Left colon (tissue), 2 donors: ENCODE measurements at places on chromosomes 7 and 10.

DNA sequence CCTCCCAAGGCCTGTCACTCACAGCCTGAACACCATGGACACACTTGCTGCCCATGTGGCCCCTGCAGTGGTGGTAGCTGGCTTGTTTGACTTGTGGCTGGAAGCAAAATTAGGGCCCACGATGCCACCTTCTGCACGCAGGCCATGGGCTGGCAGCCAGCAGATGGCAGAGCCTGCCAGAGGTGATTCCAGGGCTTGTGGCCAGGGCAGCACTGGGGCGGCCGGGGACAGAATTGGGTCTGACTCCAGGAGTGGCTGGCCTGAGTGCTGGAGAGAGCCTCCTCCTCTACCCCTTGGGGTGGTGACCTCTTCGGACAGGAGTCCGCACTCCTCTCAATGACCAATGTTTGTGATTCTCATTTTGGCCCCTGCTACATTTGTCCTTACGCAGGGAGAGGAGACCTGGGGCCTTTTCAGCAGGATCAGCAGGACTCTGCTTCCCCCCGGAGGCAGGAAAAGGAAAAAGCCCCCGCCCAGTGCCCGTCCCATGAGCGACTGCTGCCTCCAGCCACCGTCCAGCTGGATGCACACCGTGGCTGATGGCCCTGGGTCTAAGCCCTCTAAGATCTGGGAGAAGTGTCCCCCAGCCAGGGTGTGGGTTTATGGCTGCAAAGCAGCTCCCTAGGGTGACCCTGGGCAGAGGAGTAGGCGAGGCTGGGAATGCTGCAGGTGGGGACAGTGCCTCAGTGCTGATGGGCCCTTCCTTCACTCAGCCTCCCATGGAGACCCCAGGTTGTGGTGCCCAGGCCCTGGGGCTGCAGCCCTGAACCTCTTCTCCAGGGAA lies 26.5 kb downstream of the DNAJB12 start:
- DNase-seq = no peak

DNA sequence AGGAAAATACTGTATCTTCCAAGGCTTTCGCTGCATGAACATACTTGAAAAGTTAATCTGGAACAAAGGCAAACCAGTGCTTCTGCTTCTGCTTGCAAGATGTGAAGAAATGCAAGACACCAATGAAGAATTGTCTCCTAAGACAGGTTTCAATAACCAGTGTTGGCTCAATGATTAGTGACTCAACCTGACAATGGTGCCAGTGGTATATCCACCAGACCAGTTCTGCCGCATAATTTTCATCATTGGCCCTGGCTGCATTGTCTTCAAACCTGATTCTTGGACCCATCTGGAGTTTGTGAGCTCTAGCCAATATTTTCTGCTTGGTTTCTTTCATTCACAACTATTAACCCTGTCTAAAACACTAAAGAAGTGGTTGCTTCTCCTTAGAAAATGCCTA lies 13.6 kb upstream of the STAMBPL1 start:
- DNase-seq = no peak

GRCh38 chr10:77114181-77114821 lies 523.3 kb downstream of the KCNMA1 start:
- DNase-seq = no peak

DNA sequence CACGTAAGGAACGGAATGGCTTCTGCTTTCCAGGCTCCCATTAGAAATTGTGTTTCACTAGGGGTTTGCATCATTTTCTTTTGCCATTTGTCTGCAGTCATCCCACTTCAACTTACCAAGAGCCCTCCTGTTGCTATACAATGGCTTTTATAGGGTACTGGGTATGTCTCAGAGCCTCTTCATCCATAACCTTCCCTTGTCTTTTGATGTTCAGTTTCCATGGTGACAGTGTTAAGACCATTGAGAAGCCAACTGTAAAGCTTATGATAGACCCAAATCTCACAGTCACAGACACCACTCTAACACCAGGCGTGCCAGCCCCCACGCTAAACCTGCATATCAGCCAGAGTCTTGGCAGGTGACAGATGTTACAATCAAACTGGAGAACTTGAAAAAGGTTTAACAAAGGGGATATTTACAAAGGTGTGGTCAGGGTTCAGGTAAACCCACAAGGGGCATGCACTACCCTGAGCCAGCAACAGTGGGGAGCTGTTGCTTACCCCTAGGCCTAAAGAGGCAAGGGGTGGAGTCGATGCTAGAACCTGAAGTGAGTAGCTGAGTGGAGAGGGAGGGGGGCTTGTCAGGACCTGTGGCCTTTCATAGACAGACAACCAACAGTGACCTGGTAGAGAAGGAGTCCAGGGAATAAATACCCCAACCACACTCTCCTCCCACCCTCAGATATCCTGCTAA lies 53.2 kb upstream of the ABLIM1 start:
- no peak for DNase-seq

- no peak for DNase-seq
Observed at GRCh38 chr7:47942132-47942531, 6.1 kb downstream of the PKD1L1 start.

- no peak for DNase-seq
Observed at GRCh38 chr7:7793921-7794320, 75.5 kb upstream of the RPA3 start.
